ENCODE measurements at places on chromosomes 1 and 21.

GRCh38 chr1:58732087-58732775 is 32.4 kb upstream of the MYSM1 start:
- no peak for DNase-seq

DNA sequence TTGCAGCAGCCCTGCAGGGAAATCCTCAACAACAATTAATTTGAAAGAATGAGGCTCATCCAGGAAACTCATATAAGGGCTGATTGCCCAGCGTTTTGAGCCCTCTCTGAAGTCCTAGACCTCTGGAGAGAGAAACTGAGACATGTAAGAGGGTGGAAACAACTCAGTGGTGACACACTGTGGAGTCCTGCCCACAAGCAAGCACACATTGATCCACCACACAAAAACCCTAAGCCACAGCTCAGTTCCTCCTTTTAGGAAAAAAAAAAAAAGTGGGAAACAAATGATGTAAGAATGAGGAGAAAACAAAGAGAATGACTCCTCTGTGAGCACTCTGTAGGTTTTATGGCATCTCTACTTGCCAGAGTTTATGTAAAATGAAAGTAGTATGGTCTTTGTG is 22.9 kb upstream of the PLA2G5 start:
- no peak for DNase-seq

- no peak for DNase-seq
Observed at GRCh38 chr1:157142201-157142600, 4.0 kb upstream of the ETV3 start.

DNA sequence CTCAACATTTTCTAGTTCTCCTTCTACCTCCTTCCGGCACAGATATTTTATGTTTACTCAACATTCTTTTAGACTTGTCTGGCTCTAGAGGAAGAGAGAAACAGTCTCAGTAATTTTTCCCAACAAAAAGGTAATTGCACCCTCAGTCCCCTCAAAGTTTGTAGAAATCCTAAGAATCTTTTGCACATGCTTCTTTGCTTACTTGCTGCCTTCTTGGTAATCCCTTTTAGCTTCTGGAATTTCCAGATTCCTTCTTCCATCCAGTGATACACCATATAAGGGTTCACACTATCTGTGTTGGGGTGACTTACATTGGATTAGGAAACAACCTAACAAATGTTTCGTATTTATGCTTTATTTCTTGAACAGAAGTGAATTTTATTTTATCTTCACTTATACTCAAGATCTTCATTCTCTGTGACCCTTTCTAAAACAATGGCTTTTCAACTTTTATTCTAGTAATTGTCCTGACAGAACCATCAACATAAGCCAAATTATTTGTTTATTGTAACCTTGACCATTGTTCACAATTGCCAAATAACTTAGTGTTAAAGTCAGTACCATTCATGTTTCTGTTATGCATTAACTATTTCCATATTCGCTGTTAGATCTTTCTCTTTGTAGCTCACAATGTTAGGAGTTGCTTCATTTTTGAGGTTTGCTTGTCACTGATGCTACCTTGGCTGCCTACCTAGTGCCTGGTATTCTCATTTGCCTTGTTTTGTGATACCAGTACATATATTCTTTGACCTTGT is 238.1 kb downstream of the HMCN1 start:
- peak; percentile 91 for DNase-seq

- no peak for DNase-seq
Observed at GRCh38 chr1:187010571-187011309, 182.0 kb downstream of the PLA2G4A start.

- DNase-seq = no peak
Observed at GRCh38 chr1:6961905-6962477, 176.7 kb downstream of the CAMTA1 start.

DNA sequence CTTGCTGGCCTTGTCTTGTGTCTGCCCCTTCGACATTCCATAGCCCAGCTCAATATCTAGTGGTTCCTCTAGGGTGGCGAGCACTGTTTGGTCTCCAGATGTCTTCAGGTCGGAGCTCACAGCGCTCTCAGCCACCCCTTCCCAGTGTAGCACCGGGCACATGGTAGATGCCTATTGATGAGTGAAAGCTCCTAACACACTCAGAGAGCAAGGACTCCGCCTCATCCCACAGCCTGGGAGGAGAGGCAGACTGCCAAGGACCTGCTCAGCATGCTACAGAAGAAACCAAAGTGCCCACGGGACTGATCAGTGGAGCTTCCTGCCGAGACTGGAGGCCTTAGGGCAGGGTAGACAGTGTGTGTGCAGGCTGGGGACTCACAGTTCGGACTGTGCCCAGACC is 10.9 kb downstream of the PCSK9 start:
- peak; percentile 67 for DNase-seq

- DNase-seq = peak; percentile 7
Observed at GRCh38 chr1:121483234-121483633, 298.5 kb downstream of the SRGAP2C start.

GRCh38 chr1:26234644-26235370 is 807 bp downstream of the CEP85 start:
- DNase-seq = peak; percentile 33

DNA sequence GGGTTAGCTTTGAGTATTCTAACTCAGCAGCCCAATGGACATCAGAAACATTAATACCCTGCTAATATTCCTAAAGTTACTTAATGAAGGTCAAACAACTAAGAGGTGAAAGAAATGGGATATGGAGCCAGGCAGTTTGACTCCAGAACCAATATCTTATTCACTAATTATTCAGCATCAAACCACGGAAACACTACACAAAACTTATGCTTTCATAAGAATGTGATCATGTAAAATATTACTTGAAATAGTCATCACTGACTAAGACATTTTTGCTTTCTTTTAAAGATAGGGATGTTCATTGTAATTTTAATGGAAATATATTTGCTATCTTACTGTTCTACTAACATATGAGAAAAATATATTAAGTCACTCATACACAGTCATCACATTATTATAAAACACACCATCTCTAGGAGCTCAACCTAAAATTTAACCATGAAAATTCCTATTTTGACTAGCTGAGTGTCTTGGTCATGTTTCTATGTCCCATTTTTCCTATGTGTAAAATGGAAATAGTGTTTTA is 240.9 kb downstream of the KCTD3 start:
- peak; percentile 30 for DNase-seq

DNA sequence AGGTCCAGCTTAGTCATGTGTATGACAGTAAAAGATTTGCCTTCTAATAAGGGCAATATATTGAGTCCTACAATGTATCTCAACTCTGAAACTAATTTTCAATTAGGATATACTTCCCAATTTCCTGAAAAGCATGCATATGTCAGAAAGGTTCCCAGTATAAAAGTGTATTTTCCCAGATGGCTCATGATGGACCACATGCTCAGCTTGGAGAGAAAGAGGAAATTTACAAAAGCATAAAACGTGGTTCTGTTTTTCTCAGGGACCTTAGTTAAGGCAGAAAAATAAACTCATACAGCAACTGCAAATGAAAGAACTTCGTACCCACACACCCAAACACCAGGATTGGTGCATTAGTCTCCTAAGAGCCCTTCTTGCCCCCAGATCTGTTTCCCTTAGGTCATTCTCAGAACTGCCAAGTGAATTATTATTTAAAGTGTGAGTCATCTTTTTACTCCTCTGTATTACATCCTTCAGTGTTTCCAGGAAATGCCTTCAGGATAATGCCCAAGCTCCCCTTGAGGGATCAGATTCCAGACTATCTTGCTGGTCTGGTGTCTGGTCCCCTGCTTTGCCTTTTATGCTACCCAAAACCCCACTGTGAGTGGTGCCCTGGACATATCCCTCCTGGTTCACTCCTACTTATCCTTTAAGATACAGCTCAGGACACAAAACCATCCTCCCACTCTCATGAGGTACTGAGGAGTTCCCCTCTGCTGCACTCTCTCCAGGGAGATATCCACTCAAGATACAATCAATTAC is 57.4 kb downstream of the SSX2IP start:
- peak; percentile 72 for DNase-seq

DNA sequence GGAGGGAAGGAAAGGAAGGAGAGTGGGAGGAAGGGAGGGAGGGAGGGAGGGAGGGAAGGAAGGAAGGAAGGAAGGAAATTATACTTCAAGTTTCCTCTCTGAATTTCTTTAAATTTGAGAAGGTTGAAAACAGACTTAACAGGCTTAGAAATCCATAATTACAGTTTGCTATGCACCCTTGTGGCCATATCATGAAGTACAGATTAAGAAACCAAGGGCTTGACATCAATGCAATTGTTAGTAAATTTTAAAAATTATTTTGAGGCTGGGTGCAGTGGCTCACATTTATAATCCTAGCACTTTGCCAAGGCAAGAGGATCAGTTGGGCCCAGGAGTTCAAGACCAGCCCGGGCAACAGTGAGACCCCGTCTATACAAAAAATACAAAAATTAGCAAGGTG is 14.4 kb downstream of the ANP32E start:
- DNase-seq = peak; percentile 33

GRCh38 chr1:196976278-196976677 is 1.1 kb upstream of the CFHR5 start:
- no peak for DNase-seq

DNA sequence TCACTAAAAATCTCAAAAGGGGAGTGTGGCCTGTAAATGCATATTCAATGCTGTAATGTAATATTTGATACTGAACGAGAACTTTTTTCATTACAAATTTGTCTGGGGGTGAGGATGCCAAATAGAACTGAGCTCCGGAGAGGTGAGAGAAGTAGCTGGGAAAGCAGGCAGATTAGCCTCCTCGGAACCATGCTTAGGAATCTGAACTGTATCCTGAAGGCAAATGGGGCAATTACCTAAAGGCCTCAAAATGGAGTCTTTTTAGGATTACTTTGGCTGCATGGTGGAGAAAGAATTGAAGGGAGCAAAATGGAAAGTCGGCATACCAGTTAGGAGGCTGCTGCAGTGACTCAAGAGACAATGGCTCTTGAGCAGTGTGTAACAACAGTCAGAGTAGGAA is 178.8 kb downstream of the CDC7 start:
- no peak for DNase-seq

GRCh38 chr1:30774550-30775432 is 17.2 kb upstream of the LAPTM5 start:
- DNase-seq = no peak

GRCh38 chr21:37039411-37040075 is 33.0 kb downstream of the RIPPLY3 start:
- no peak for DNase-seq

GRCh38 chr1:233135833-233136232 is 159.7 kb downstream of the PCNX2 start:
- DNase-seq = no peak

All from fibroblast of skin of abdomen (primary cell).